ENCODE measurements at places on chromosomes 3 and 15.

GRCh38 chr15:47411733-47412132, 305.6 kb upstream of the SEMA6D start:
- DNase-seq, result no peak

DNA sequence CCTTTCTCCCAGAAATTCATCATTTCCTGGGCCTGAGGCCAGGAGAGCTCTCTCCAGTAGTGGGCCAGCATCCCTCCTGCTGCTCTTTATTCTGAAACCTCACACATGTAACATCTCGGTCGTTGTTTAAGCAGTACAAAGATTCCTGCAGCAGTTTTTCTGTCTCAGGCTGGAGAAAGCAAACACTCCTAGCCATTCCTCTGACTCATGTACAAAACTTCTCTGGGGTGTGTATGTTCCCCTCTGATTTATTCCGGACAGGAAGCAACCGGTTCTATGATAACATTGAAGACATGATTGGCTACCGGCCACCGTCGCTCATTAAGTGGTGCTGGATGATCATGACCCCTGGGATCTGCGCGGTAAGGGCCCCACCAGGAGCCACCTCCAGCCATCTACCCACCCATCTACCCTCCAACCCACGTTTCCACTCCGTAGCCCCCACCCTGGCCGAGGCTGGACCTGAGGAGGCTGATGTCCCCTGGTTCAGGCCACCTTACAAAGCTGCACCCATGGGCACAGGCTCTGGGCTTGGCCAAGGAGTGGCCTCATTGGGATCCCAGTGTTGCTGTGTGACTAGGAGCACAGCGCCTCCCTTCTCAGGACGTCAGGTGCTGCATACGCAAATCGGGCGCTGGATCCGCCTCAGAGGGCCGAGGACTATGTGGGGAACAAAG, 58.6 kb upstream of the SLC6A1 start:
- no peak for DNase-seq

DNA sequence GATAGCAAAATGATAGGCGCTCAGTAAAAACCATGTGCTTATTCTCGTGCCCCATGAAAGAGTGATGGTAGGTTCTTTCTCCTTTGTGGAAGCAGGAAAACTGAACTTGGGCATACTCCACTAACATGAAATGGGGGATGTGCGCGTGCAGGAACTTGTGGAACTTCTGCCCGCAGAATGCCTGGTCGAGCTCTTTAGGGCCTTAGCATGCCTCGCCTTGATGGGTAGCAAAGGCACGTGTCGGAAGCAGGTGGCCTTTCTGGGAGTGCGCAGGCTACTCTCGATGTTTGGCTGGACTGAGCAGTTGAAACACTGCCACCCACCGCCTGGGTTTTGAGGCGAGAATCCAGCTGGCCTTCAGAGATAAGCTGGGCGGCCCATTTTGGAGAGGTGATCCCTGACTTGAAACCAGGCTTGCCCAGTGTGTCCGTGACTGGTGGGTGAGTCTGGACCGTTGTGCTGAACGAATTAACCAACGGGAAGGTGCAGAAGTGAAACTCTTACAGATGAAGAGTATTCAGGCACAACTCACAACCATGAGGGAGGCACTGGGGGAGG, 842 bp downstream of the PCCB start:
- no peak for DNase-seq

GRCh38 chr3:182104881-182105280, 393.2 kb downstream of the SOX2 start:
- DNase-seq, result no peak

GRCh38 chr3:43288366-43288765, 2.0 kb downstream of the SNRK start:
- no peak for DNase-seq

DNA sequence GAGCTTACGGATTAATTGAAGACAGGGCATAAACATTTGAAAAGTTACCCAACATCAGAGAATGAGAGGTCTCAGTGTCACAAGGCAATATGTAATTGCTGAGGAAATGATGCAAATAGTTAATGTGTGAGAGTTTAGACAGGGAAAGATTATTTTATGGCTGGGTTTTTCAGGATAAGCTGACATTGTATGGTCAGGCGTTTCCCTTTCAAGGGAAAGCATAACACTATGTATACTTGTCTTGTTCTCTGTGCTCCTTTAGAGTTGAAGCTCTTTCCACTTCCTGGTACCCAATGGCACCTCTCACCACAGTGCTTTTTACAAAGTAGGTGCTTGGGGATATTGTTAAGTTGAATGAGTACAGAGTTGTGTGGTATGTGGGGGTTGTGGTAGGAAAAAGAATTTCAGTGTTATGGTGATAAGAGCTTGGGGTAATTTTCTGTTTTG, 19.9 kb downstream of the IQGAP1 start:
- DNase-seq, result no peak

DNA sequence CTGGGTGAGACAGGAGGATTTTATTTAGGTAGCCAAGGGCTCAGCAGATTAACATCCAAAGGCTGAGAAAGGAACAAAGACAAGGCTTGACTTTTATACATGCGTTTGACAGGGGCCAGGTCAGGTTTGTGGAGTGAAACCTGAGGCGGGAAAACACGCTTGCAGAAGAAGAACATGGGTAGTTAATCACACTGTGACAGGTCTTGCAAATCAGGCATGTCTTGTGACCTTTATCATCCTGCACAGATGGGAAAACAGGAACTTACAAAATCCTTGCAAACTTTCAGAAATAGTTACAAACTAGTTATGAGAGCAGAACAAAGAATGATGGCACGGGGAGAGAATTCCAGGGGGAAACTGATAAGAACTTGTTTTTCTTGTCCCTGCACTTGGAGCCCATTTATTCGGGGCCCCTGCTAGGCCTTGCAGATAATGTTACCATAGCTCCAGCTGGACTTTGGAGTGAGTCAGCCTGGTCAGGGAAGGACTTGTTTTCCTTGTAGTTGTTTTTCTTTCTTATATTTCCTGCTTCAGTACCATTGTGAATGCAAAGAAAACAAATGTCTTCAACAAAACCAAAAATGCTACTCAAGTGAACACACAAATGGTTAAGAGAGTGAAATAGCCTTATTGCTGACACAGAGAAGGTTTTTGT, 965.9 kb upstream of the ROBO1 start:
- DNase-seq, result no peak

GRCh38 chr15:64843991-64844390, 2.3 kb downstream of the PLEKHO2 start:
- DNase-seq, result no peak

DNA sequence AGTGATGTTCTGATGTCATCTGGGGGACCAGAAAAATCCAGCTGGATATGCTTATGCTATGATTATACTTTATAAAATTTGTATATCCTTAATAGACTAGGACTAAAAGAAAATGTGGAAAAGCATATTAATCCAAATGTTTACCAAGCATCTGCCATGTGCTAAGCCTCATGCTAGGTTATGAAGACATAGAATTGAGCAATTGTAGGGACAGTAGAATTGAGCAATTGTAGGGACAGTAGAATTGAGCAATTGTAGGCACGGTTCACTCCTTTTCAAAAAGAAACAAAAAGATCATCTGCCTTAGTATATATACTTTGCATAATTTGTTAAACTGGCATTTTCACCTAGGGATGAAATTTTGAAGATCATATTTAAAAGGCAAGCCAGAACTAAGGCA, 18.3 kb downstream of the ABHD5 start:
- DNase-seq, result no peak
